ENCODE measurements at places on chromosomes 11 and 22.

DNA sequence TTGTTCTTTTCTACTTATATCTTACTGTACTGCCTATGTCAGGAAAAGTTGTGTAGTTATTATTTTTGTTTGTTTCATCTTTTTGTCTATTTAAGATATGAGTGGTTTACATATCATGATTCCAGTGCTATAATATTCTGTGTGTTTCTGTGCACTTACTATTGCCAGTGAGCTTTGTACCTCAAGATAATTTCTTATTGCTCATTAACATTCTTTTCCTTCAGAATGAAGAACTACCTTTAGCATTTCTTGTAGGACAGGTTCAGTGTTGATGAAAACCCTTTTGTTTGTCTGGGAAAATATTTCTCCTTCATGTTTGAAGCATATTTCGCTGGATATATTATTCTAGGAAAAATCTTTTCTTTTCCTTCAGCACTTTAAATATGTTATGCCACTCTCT lies 452.7 kb upstream of the FAT3 start:
- DNase-seq, result no peak

GRCh38 chr11:57868491-57868890 lies 106.9 kb downstream of the CTNND1 start:
- DNase-seq, result no peak

DNA sequence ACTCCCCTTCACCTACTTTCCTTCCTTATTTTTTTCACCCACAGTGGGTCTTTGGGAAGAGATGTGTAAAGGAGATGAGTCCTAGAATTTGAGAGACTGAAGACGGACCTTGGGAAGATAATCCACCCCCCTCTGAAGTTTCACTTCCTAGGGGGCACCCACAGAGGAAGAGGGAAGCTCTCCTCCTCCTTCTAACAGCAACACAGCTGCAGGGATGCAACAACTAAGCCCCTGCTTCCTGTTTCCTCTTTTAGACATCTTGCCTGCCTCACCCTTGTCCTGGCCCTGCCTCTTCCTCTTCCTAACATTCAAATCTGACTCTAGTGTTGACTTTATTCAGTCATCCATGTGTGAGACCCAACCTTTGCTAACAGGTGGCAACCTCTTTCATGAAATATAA lies 424.6 kb downstream of the BUD13 start:
- DNase-seq, result no peak

DNA sequence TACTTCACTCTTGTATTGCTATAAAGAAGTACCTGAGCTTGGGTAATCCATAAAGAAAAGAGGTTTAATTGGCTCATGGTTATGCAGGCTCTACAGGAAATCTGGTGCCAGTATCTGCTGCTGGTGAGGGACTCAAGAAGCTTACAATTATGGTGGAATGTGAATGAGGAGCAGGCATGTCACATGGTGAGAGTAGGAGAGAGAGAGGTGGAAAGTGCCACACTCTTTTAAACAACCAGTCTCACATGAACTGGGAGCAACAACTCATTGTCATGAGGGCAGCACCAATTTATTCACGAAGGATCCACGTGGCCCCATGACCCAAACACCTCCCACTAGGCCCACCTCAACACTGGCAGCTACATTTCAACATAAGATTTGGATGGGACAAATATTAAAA lies 24.6 kb upstream of the IGLL5 start:
- DNase-seq, result no peak

GRCh38 chr11:120611581-120611980 lies 100.0 kb downstream of the GRIK4 start:
- no peak for DNase-seq

DNA sequence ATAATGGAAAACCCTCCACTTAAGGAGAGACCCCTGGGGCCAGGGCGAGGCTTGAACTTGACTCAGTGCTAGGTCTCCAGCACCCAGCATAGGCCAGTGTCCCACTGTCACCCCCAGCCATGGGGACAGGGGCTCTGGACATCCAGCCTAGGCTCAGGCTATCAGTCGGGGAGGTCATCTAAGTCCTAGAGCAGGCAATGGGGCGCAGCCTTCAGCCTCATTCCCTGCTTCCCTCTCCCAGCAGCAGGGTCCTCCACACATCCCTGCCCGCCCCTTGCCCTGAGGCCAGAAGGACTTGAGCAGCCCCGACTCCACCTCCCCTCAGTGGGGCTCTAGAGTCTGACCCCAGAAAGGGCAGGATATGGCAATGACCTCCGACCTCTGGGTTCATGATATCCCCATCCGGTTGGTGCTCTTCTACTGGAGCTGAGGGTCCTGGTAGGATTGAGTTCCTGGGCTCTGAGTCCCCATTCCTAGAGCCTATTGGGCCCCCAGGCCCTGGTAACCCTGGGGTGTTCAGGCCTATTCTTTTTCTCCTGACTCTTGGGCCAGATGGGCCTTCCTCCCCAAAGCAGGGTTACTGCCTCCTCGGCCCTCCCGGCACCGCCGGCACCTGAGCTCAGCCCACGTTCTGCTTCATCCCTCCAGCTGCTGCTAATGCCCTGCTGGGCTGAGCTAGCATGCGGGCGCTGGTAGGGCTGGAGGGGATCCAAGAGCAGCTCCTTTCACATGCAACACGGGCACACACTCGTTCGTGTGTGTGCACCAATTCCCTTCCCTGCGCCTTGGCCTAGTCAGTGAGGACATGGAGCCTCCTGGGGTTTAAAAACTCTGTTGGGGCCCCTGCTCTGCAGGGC lies 4.4 kb downstream of the CST6 start:
- no peak for DNase-seq

DNA sequence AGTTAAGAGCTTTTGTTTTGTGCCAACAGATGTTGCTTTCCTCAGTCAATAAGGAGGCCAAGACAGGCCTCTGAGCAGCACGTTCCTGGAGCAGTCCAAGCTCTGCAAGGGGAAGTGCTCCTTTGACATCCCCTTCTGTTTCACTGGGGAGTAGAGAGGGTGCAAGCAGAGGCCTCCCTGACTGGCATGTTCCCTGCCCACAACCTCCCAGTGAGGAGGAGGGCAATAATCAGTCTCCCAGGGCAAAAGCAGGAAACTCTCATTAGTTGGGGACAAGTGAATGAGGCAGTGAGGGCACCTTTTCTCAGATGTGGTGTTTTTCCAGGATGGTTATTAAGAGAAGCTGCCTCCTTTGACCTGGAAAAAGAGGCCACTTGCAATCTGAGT lies 79.5 kb upstream of the ZBED5 start:
- DNase-seq, result no peak

GRCh38 chr22:50030297-50031188 lies 18.0 kb upstream of the IL17REL start:
- peak; percentile 87 for DNase-seq

DNA sequence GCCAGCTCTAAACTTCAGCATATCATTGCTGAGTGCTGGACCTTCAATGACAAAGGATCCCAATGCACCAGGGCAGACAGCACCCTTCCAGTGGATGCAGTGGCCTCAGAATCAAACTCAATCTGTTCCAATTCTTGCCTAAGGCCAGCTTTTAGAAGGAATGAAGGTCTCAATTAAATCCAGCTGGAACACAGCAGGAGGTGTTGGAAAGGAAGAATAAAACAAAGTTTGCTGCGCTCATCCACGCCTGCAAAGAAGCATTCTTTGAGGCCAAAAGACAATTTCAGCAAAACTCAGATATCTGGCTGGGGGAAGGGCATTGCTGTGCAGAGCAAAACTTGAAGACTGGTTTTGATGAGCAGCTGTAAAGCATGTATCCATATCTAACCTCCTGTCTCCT lies 120.7 kb downstream of the CCDC81 start:
- no peak for DNase-seq

DNA sequence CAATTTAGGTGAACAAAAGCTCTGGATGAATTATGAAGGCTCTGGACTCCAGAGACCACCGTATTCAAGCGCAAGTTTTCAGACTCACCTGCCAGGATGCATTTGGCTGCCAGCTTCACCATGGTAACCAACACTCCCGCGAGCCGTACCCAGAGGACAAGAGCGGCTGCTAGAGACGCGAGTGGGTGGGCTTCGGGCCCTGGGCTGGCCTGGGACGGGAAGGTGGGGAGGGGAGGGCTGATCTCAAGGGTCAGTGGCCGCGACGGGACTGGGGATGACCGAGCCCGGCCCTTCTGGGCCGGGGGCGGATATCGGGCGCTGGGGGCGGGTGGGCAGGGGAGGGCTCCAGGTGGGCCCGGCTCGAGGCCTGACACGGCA lies 344 bp downstream of the IFT27 start:
- DNase-seq, result peak; percentile 55

DNA sequence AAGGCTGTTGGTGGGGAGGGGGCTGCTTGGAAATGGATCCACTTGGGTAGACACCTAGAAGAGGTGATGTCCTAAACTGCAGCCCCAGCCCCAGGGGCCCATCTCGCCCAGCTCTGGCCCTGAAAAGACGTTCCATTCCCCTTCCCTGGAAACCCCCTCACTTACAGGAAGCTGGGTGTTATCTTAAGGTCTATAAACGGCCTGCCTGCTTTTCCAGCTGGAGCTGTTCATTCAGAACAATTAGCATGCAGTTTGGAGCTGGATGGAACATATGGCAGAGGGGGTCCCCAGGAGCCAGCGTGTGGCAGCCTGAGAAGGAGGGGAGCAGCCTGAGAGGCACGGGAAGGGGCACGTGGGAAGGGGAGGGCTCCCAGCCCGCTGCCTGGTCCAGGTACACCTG lies 139.6 kb downstream of the PKNOX2 start:
- no peak for DNase-seq

DNA sequence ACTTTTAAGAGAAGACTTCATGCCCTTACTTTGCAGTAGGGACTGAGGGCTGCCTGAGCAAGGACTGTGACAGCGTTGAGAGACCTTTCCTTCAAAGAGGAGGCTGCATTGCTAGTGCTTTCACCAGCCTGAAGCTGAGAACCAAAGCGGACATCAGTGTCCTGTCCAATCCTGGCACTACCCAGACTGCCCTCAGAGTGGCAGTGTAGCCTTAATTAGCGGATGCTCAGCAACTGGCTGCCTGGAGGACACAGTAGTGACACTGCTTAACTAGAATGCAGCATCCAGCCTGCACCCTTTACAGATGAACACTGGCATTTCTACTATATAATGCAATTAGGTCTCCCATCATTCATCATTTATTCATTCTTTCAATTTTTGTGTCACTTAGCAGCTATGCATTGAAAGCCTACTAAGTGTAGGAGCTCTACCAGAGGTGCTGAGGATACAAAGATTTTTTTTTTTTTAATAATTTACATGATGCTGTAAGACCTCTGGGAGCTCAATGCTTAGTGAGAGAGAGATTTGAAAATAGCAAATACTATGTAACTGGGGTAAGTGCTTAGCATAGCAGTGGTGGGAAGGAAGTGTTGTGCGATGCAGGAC lies 36.9 kb upstream of the SLC36A4 start:
- DNase-seq, result peak; percentile 59

GRCh38 chr22:21443735-21444421 lies 23.3 kb upstream of the TMEM191C start:
- peak; percentile 27 for DNase-seq

- no peak for DNase-seq
Measured at GRCh38 chr11:68816917-68817419, 24.7 kb downstream of the CPT1A start.

GRCh38 chr22:21816787-21817496 lies 50.5 kb downstream of the MAPK1 start:
- no peak for DNase-seq

- DNase-seq, result no peak
Measured at GRCh38 chr11:102630598-102631448, 5.7 kb upstream of the MMP20 start.

DNA sequence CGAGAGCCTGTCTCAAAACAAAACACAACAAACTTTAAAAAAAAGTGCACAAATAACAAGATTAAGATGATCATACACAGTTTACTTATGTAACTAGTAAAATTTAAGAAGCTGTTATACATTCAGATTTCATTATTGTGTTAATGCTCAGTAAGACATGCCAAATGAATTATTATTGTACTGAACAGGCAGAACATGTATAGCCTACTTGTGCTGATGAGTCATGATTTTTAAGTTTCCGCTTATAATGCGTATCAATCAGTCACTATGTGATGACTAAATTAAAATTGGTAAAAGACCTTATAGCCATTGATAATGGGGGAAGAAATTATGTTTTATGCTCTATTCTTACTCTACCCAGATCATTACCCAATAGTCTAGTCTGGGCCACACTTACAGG lies 20.5 kb upstream of the EXPH5 start:
- no peak for DNase-seq

- no peak for DNase-seq
Measured at GRCh38 chr11:122313581-122313980, 197.6 kb upstream of the BLID start.

GRCh38 chr11:27287205-27287604 lies 75.8 kb downstream of the CCDC34 start:
- no peak for DNase-seq

DNA sequence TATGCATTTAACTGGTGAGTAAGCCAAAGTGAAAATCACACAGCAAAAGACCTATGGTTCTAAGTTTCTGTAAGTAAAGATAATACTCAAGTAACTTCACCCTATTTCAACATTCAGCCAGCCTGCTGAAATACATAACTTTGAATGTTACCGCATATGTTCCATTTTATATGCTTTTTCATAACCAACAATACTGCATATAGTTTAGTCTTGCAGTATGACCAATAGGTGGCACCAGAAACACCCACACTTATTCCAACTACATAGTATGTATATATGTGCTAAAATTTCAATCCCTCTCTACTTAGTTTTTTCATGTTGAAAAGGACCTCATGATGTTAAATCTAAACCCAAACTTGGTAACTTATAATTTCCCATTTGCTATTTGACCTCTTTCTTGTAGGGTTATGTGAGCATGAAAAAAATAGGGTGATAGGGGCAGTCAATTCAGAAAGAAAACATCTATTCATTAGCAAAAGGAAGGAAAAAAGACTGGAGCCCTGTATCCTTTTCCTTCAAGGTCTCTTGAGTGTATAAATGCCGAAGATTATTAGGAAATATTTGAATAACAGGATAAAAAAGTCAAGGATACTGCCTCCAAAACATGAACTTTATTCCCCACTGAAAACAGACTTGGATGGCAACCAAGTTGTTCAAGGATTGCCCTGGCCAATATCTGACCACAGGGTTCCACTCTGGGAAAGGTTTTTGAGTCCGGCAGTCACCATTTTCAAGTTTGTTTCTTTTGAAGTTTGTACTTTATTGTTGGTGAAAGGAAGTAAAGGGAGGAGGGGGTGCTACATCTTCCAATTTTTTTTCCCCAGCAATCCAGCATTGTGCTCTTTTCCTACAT lies 23.8 kb upstream of the FZD4 start:
- no peak for DNase-seq

GRCh38 chr22:19599626-19600243 lies 75.5 kb upstream of the CLDN5 start:
- no peak for DNase-seq

- peak; percentile 97 for DNase-seq
Measured at GRCh38 chr22:24270556-24271385, at the start of gene SPECC1L. Gene SPECC1L (plus strand): TSS chr22:24270831. CDS start chr22:24302232, 31,401 bp downstream.

- DNase-seq, result no peak
Measured at GRCh38 chr11:126547691-126548090, 192.2 kb downstream of the ST3GAL4 start.

- DNase-seq, result no peak
Measured at GRCh38 chr22:30948930-30949342, 19.6 kb downstream of the MORC2 start.

Data from activated CD4-positive, CD25-positive, alpha-beta regulatory T cell treated with anti-CD3 and anti-CD28 coated beads, Interleukin-2, amount 50 U/mL, for 72 hours (primary cell).